Aortic smooth muscle cell (primary cell): ENCODE measurements at places on chromosomes 7 and 10. TPM values are rescaled to one million over a fixed set of nuclear protein-coding genes. Genes with fewer than 3 reads are reported as not detected.

Gene NEURL1
- total RNA-seq = under 0.01 TPM in 2 replicates

Gene FAM25A
- not detected in 2 replicates for total RNA-seq

Gene GPR22
- total RNA-seq = not detected in 2 replicates

Gene DGKB
- not detected in 2 replicates for total RNA-seq

Gene ANKIB1
- 43.5 and 60.4 TPM in 2 replicates for total RNA-seq

Gene NKX2-3
- total RNA-seq = not detected in 2 replicates

Gene SP8
- total RNA-seq = not detected in 2 replicates

Gene PNLIPRP1
- total RNA-seq = not detected in 2 replicates

Gene MSMB
- not detected in 2 replicates for total RNA-seq

Gene SH2D4B
- total RNA-seq = not detected in 2 replicates

Gene WDFY4
- under 0.01 and 0.26 TPM in 2 replicates for total RNA-seq

Gene TBXAS1
- 0.92 and 1.4 TPM in 2 replicates for total RNA-seq

Gene HPS6
- 21.5 and 22.5 TPM in 2 replicates for total RNA-seq

Gene ZNF425
- total RNA-seq = 2.8 TPM in 2 replicates

Gene ASB15
- not detected in 2 replicates for total RNA-seq

Gene ACTR3C
- total RNA-seq = not detected in 2 replicates

Gene TDRD1
- 0.92 and 1.9 TPM in 2 replicates for total RNA-seq

Gene FGFR2
- 0.06 TPM in 1 of 2 replicates, not detected in the other for total RNA-seq

Gene PDAP1
- 45.3 and 47.7 TPM in 2 replicates for total RNA-seq

Gene PURB
- 15.7 and 18.0 TPM in 2 replicates for total RNA-seq

Gene SPDYE16
- total RNA-seq = 0.06 and 0.13 TPM in 2 replicates

Gene VDAC2
- 113 and 130 TPM in 2 replicates for total RNA-seq

Gene NCF1
- total RNA-seq = not detected in 2 replicates

Gene THSD7A
- 1.1 and 1.5 TPM in 2 replicates for total RNA-seq

Gene NOD1
- total RNA-seq = 4.2 and 5.1 TPM in 2 replicates

Gene OR13A1
- total RNA-seq = under 0.01 TPM in 1 of 2 replicates, not detected in the other

Gene NEUROD6
- not detected in 2 replicates for total RNA-seq

Gene PLXNA4
- 1.5 and 2.0 TPM in 2 replicates for total RNA-seq

Gene COL17A1
- total RNA-seq = 1.3 and 1.4 TPM in 2 replicates

Gene NUTM2E
- under 0.01 and 0.19 TPM in 2 replicates for total RNA-seq

Gene SHOC2
- total RNA-seq = 48.6 and 49.0 TPM in 2 replicates

Gene KIF11
- total RNA-seq = 15.9 and 21.5 TPM in 2 replicates

Gene MALRD1
- 0.56 and 0.66 TPM in 2 replicates for total RNA-seq

Gene CPA5
- total RNA-seq = not detected in 2 replicates

Gene NRCAM
- 1.6 and 2.5 TPM in 2 replicates for total RNA-seq

Gene PPP1R9A
- 0.81 and 0.92 TPM in 2 replicates for total RNA-seq
